BE2C (cell line): ENCODE measurements at places on chromosomes 12 and 14.

DNA sequence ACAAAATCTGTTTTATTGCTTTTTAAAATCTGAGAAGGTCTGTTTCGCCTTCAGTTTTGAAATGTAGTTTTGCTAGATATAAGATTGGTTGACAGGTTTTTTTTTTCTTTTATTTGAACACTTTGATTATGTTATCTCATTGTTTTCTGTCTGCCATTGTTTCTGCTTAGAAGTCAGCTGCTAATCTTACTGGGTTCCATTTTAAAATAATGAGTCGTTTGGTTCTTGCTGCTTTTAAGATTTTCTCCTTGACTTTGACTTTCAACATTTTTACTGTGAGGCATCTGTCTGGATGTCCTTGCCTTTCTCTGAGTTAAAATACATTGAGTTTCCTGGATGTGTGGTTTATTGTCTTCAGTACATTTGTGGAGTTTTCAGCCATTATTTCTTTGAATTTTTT, 56.7 kb downstream of the ADIPOR2 start:
- DNase-seq: no peak

DNA sequence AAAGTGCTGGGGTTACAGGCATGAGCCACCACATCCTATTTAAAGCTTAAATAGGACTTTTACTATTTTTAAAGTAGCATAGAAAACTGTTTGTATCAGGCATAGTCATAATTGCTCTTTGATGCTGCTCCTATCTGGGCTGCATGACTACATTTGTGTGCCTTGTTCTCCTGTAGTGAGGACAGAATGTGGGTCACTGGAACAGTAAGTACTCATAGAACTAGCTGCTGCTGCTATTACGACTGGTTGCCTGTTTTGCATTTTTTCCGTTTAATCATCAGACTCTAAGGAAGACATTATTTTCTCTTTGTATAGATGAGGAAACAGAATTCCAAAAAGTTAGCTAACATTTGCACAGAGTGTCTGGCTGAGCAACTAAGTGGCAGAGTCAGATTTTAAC, 42.8 kb downstream of the ZC3H14 start:
- DNase-seq: no peak

- no peak for DNase-seq
Observed at GRCh38 chr12:2582631-2583030, 212.1 kb upstream of the FKBP4 start.

GRCh38 chr14:31479027-31479426, 8.8 kb downstream of the GPR33 start:
- no peak for DNase-seq

DNA sequence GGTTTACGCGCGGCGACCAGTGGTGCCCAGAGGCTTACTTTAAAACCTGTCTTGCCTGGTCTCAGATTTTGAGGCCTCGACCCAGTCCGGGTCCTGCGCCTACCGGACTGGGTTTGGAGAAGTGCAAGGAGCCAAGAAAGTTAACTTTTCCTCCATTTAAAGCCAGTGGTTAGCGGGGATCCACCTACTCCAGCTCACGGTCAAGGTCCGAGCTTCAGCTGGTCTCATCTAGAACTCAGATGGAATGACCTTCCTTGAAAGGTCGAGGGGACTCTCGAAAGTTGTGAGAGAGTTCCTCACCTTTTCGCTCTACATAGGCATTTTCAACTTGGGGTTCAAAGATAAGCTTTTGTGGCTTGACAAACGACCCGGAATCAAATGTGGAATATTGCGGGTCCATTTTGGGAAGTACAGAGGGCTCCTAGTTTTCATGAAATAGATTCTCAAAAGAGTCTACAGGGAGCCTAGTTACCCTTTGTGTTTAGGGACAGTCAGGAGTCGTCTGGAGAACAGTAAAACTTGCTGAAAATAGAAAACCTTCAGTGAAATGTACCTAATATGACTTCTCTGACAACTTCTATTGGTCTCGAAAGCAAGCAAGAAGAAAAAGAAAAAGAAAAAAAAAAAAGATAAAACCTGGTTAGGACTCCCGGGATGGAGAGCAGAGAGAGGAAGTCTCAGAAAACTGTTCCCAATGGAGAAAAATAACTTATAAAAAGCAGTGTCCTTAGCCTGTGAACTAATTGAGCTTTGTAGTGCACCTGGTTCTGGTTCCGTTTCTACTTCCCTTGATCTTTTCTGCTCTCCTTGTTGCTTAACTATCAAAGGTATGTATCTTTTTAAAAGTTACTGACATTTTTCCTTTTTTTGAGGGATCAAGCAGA, 1.4 kb downstream of the KCNMB4 start:
- DNase-seq: no peak

DNA sequence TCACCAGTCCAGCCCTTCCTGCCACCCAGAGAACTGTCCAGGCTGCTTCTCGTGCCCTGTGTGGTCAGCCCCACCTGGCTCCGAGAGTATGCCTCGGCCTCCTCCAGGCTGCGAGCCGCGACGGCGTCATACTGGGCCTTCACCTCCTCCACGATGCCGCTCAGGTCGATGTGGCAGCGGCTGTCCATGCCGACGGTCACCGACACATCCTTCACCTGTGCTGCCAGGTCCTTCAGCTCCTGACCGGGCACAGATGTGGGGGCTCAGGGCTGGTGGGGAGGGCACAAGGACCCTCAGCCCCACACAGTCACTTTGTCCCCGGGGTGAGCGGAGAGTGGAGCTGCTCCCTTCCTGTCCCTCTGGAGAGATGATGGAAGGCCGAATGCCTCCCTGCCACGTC, 18.3 kb downstream of the KRT80 start:
- no peak for DNase-seq

GRCh38 chr14:68283378-68284123, 464.0 kb downstream of the RAD51B start:
- no peak for DNase-seq

DNA sequence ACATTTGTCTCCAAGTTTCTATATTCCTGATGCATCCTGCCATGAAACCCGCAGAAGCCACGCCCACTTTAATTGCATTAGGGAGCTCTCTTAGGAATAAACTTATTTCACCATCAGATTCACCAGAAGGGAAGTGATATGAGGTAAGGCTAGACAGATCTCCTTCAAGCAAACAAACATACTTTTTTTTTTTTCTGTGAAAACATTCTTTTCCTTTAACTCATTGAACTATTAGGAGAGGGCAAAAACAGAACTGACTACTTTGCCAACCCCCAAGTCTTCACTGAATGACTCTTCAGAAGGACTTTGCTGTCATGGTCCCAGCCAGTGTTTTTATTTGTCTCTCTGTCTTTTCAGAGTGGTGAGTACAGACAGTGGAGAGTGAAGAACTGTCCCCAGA, 48.4 kb downstream of the GTF2A1 start:
- DNase-seq: peak; percentile 32

GRCh38 chr12:28991626-28992025, 157.5 kb upstream of the FAR2 start:
- DNase-seq: no peak

GRCh38 chr12:71645268-71645667, 18.4 kb downstream of the ZFC3H1 start:
- DNase-seq: no peak

DNA sequence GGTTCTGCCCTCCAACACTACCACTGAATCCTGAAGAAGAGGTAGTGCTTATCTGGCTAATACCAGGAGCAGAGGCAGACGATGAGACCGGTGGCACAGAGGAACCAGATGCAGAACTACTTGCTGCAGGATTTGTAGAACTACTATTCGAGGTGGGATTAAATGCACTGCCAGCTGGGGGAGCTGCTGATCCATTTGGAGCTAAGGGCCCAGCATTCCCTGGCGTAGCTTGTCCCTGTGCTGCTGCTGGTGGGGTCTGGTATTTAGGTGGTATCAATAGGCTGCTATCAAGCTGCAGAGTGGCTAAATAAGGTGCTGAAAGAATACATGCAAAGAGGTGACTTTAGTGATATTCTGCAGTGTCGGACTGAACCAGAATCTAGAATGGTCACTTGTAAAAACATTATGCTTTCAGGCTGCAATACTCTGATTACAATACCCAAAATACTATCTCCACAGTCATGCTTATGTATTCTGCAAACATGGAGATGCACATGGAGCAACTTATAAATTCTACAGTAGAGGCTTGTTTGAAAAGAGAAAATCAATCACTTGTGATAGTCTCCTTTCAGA, 294.2 kb downstream of the MED13L start:
- DNase-seq: peak; percentile 53

DNA sequence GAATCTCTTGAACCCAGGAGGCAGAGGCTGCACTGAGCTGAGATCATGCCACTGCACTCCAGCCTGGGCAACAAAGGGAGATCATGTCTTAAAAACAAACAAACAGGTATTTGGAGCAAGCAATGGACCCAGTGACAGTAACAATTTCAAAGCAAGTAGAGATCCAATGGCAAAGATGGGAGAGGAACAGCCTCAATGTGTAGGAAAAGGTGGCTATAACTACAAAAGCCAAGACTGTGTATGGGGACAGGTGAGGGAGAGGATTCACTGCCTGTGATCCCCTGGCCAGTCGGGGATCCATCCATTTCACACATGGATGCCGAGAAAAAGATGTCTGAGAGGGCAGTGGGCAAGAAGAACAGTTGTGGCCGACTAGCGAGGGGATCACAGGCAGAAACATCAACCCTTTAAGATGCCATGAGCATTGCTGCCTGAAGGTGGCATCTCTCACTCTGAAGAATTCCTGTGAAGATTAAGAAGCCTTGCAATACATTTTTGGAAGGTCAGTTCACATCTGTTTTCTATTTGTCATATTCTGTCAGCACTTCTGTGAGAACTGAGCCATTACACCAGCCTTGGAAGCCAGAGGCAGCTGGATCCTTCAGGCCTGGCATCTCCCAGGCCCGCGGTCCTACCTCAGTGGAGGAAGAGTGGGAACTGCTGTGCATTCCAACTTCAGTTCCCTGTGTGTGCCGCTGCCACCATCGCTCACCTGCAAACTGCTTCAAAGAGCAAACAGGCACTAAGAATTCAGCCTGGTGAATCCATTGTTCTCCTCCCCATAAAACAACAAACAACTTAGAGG, 54.5 kb upstream of the FRS2 start:
- peak; percentile 72 for DNase-seq

GRCh38 chr12:24280056-24280842, 330.8 kb upstream of the SOX5 start:
- no peak for DNase-seq

DNA sequence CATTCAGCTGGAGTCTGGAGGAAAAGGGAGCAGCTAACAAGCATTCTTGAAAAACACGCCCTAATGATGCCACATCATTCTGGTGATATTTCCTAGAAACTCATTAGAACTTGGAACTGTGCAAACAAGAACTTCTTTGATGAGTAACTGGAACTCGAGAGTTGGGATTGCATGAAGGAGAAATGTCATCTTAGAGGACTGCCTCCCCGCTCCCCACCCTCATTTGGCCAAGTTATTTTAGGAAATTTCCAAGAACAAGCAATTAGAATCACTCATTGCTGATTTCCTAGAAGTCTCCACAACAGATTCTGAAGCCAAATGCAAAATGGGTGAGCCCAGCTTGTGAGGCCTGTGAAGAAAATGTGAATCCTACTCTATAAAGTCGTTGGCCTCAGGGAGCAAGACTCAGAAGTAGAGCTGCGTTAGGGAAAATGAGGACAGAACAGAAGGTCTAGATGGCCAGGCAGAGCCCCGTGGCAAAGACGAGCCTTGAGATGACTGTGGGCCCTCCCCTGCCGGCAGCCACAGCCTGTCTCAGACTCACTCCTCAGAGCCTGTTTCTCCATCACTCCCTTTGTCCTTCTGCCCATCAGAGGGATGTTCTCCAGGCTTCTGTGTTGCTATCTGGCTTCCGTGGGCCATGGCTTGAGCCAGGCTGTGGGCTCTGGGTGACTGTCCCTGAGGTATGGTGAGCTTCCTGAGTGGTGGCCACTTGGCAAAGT, 38.4 kb downstream of the RTL1 start:
- peak; percentile 3 for DNase-seq

DNA sequence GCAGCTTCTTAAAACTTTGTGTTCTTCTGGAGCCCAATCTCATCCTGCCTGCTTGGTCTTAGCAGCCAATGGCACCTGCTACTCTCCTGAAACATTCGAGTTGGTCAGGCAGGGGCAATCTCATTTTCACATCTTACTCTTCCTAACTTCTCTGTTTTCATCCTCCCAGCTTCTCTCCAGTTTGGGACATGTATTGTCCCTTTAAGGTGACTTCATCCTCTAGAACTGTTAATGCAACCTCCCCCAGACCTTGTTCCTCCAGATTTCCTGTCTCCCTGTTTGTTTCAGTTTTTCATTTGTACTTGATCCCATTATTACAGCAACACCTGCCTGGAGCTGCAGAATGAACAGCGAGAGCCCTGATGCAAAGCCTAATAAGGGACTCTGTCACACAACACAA, 31.3 kb downstream of the SERPINA11 start:
- no peak for DNase-seq

DNA sequence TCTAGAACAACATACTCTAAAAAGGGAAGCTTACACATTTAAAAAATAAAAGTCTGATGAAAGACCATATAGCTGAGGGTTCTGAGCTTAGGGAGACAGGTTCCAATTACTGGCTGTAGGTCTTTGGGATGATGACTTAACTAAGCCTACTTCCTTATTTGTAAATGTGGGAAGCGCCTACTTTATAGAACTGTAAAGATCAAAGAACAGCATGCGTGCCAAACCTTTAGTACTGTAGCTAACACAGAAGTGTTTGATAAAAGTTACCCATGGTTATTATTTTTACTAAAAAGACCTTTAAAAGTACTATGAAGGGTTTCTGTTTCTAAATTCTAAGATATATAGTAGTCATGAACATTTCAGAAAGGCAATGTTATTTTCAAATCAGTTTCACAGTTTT, 35.7 kb downstream of the STK38L start:
- DNase-seq: no peak

DNA sequence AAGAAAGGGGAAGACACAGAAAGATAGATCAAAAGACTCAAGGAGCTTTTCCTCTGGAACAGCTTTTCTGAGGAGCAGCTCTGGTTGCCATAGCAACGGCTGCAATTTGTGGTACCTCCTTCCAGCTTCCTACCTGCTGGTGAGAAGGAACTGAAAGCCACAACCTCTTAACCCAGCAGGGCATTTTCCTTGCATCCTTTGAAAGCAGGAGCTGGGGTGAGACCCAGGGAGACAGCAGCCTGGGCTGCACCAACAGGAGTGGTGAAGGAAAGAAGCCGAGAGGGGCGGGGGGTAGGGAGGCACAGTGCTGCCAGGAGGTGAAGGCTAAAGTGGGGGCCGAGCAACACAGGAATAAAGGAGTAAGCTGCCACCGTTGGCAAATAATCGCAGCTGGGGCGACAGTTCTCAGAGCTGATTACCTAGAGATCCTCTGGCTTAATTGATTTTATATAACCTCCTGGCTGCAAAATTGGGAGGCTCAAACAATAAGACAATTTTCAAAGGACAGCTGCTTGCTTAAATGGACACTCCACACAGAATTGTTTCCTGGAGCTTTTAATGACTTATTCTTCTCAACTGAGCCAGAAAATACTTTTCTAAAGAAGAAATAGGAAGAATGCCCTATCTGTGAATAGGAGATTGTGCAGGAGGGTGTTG, 129.4 kb downstream of the RPAP3 start:
- no peak for DNase-seq

GRCh38 chr14:93958567-93959238, 17.7 kb downstream of the ASB2 start:
- no peak for DNase-seq
